ENCODE measurements at places on chromosomes 4 and X. TPM values are rescaled to one million over a fixed set of nuclear protein-coding genes. Genes with fewer than 3 reads are reported as not detected.

DNA sequence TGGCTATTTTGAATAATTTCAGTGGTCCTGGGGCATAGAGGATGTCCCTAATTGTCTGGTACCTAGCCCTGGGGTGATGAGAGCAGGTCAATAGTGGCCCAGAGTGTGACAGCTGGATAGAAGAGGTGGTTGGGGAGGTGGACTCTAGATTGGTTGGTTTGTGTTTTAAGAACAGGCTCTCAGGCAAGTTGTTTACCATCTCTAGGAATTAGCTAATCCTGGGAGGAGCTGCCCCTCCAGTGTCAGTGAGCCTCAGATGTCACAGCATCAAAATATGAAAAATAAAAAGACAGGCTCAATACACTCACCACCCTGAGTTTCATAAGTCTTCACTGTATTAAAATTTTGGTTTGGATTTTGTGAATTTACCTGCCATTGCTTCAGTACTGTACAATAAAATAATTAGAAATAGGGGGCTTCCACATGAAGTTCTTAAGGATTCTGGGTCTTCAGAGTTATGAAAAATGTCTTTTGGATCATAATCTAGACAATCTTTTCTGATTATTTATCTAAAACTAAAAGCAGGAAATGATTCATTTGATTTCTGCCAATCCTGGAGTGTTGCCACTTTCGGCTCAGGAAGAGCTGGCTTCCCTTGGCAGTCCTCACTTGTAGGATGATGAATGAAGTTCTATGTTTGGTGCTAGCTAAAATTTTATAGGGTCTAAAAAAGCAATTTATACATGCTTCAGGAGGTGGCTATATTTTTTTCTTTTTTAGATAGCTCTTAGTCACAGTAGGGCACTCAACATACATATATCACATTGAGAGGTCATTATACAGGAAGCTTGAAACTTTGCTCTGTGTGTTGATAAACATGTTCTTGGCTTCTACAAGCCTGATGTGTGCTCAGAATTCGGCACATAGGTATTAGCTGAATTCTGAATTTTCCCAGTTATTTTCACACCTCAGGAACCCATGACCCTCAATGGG, 395.1 kb downstream of the RAB28 start:
- H3K27ac ChIP-seq, result peak overlapping the region; percentile 37
- no peak for DNase-seq
- H3K36me3 ChIP-seq, result no peaks in the 10 kb centered on the region
- peaks cover 13% of the 10 kb centered on the region for H3K4me1 ChIP-seq

- no peak overlapping the region for H3K27ac ChIP-seq
- H3K36me3 ChIP-seq, result no peaks in the 10 kb centered on the region
- H3K4me3 ChIP-seq, result no peak overlapping the region
- DNase-seq, result no peak
Measured at GRCh38 chr4:69689599-69689998, 36.6 kb upstream of the UGT2A1 start.

GRCh38 chr4:187732524-187732923, 263.0 kb upstream of the ZFP42 start:
- no peak overlapping the region for H3K4me3 ChIP-seq
- no peak overlapping the region for H3K27ac ChIP-seq
- no peaks in the 10 kb centered on the region for H3K4me1 ChIP-seq
- H3K36me3 ChIP-seq, result peaks cover 4% of the 10 kb centered on the region

- no peak overlapping the region for H3K4me3 ChIP-seq
- no peak for DNase-seq
- H3K27me3 ChIP-seq, result peaks cover 51% of the 10 kb centered on the region
- H3K27ac ChIP-seq, result no peak overlapping the region
Measured at GRCh38 chr4:36399762-36400353, 118.4 kb downstream of the DTHD1 start.

RGN gene
- total RNA-seq, result 0.18 TPM

AMER1 gene
- 5.0 TPM for total RNA-seq

Data from osteocyte (in vitro differentiated cells).